Tibial nerve (tissue), 4 donors: ENCODE measurements at places on chromosomes 16 and 17.
A peak's percentile ranks its signal among the peaks of the same experiment; 100 is the strongest.

- H3K4me3 ChIP-seq = no peak overlapping the region
- H3K36me3 ChIP-seq = no peaks in the 10 kb centered on the region
- no peak for DNase-seq
- no peak overlapping the region for H3K27ac ChIP-seq
Observed at GRCh38 chr16:11333702-11334101, 11.6 kb upstream of the RMI2 start.

DNA sequence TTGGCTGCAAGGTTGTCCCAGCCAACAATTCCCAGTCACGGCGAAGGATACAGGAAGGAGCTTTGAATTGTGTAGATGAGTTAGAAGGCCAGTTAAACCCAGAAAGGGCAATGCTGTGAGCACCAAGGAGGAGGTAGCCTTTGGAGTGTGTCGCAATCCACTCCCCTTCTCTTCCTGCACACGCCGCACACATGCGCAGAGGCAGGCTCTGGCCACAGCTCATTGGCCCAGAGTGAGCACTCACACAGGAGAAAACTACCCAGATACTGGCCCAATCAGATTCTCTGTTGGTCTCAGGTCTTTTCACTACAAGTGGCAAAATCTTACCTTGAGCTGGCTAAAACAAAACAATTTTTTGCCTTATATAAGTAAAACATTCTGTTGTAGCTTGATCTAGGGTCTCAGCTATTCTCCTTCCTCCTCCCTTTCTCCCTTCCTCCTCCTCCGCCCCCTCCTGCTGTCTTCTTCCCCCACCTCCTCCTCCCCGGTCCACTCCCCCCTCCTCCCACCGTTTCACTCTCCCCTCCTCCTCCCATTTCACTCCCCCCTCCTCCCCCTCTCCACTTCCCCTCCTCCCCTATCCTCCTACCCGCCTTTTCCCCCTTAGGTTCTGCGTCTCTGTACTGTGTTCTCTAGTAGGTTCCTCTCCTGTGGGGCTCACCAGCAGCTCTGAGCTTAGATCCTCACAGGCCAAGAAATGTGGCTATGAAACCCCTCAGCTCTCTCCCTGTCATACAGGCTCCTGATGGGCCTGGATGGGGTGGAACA lies 344.9 kb downstream of the CPPED1 start:
- H3K36me3 ChIP-seq = no peaks in the 10 kb centered on the region
- H3K4me3 ChIP-seq = no peak overlapping the region
- no peak overlapping the region for H3K27ac ChIP-seq
- H3K4me1 ChIP-seq = no peaks in the 10 kb centered on the region
- no peak for DNase-seq

- no peak for DNase-seq
- H3K4me3 ChIP-seq = no peak overlapping the region
- no peaks in the 10 kb centered on the region for H3K4me1 ChIP-seq
- H3K27me3 ChIP-seq = no peaks in the 10 kb centered on the region
- no peaks in the 10 kb centered on the region for H3K36me3 ChIP-seq
Observed at GRCh38 chr16:49559242-49559641, 185.6 kb downstream of the C16orf78 start.

DNA sequence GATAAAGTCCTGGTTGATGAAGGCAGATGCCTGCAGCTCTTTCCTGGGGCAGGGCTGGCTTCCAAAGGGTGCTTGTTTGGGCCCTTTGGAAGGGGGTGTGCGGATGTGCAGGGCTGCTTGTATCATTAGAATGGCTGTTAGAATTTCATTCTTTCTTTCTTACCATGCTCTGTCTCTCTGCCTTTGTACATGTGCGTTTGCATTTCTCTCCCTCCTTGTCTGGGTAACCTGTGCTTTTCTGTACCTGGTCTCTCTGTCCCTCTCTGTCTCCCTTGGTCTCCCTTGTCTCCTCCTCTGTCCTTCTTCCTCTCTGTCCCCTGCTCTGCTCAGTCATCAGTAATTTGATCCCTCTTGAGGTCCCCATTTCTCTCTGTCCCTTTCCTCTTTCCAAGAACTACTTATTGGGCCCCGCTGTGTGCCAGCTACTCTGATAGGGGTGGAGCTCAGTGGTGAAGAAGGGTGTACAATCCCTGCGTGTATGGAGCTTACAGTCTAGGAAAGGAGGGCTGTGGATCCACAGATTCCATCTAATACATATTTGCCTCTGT lies 69.3 kb downstream of the PLCG2 start:
- H3K27ac ChIP-seq = no peak overlapping the region
- H3K27me3 ChIP-seq = no peaks in the 10 kb centered on the region
- DNase-seq = no peak

- H3K27ac ChIP-seq = no peak overlapping the region
- no peaks in the 10 kb centered on the region for H3K27me3 ChIP-seq
- no peaks in the 10 kb centered on the region for H3K36me3 ChIP-seq
- no peak for DNase-seq
Observed at GRCh38 chr17:47736501-47737495, 3.8 kb downstream of the TBX21 start.

DNA sequence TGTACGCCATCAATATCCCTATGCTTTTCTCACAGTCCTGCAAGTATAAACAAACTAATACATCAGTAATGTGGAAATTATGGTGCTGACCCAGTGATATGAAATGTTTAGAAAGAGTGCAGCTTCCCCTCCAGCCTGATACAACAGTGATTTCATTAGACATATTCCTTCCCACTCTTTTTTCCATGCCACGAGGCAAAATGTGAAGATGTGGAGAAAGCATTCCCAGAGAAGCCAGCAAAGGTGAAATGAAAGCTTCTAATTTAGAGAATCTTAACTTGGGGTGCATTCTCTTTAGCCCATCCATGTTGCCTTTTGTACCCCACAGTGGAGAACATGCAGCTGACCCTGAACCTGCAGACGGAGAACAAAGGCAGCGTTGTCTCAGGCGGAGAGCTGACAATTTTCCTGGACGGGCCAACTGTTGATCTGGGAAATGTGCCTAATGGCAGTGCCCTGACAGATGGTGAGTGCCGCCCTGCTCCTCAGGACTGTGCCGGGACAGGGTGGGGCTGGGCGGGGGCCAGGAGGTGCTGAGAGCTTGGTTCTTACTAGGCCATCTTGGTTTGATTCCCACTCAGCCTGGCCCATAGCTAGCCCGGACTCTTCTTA lies 77.8 kb downstream of the WWP2 start:
- no peaks in the 10 kb centered on the region for H3K27me3 ChIP-seq
- no peak overlapping the region for H3K4me3 ChIP-seq
- H3K36me3 ChIP-seq = peaks cover 10% of the 10 kb centered on the region
- H3K27ac ChIP-seq = peak overlapping the region; percentile 63

DNA sequence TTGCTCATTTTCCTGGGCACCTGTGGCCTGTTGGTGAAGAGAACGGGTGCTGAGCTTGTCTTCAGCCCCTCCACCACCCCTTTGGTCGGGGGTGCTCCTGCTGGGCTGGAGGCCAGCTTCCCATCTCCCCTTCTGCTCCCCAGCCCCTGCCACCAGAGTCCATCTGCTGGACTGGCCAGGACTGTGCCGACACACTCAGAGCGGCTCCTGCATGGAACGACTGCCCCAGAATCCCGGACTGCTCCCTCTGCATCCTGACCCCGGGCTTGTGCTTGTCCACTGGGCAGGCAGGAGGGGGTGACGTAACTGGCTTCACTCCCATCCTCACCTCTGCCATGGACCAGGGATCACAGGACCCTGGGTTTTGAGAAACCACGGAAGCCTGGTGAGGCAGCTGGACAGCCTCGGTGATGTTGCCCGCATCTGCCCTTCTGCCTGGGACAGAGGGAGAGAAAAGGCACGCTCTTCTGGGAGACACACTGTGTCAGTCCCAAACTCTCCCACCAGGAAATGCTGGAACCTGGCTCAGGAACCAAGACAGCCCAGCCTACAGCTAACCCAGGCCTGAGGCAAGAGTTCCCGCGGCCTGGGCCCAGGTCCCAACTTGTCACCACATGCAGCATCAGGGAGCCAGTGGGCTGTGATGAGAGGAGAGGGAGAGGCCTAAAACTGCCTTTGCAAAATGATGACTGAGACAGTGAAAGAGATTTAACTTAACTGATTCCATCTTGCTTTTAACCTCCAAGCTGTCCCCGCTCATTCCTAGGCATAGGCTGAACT lies 16.1 kb upstream of the GSDMA start:
- H3K4me1 ChIP-seq = peaks cover 3% of the 10 kb centered on the region
- no peak overlapping the region for H3K27ac ChIP-seq
- H3K4me3 ChIP-seq = no peak overlapping the region

- no peak for DNase-seq
- no peaks in the 10 kb centered on the region for H3K36me3 ChIP-seq
- H3K27ac ChIP-seq = no peak overlapping the region
- H3K4me1 ChIP-seq = peaks cover 25% of the 10 kb centered on the region
Observed at GRCh38 chr17:68459037-68459639, 1.8 kb upstream of the WIPI1 start.
